ENCODE measurements at places on chromosomes 7 and 10.

GRCh38 chr7:146787266-146787665 is 670.7 kb downstream of the CNTNAP2 start:
- no peak for DNase-seq

GRCh38 chr7:36214608-36215456 is 61.8 kb downstream of the EEPD1 start:
- no peak for DNase-seq

GRCh38 chr10:72645263-72645858 is 19.5 kb upstream of the MICU1 start:
- DNase-seq = no peak

GRCh38 chr7:106331441-106332175 is 46.8 kb upstream of the NAMPT start:
- no peak for DNase-seq

DNA sequence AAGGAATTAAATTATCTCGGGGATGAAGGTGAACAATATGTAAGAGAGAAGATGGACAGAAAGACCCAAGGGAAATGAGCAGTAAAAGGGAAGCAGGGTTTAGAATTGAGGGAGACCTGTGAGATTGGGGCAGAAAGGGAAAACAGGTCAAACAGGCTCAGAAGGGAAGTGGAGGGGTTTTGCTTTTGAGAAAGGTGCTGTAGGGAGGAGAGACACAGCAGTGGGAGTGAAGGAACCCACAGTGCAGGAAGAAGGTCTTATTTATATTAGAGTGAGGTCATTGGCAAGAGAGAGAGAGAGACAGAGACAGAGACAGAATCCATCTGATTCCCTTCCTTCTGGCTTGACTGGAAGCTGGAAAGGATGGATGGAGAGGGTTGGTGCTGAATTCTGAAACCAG is 3.5 kb upstream of the TCAF1 start:
- DNase-seq = no peak

GRCh38 chr7:73618538-73618937 is 5.8 kb downstream of the MLXIPL start:
- DNase-seq = no peak

DNA sequence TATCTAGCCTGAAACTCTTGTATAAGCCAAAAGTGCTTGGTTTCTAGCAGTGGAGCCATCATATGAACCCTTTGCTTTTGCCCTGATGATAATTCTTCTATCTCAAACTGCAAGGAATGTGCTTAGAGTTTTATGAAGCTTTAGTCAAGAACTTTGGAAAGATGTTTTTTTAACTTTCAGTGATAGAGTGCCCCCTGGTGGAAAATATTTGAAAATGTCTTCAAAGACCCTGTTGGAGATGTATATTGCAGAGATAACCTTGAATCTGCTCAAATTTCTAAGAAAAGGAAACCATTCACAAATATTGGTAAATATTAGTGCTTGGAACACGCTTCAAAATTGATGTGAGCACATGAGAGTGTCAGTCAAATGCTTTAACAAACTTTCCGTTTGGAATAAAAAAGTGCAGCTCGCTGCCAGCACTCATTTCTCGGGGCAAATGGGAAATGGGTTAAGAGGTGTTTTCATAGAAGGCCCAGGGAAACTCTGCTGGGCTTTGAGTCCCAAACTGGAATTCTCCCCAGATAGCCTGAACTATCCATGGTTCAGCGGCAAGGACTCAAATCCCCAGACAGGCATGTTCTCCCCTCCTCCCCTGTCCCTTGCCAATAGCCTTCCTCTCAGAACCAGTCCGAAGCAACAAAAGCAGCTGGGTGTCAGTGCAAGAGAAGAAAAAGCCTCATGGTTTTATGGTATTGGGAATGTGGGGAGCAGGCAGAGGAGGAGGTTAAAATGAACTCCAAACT is 129.3 kb downstream of the MYOF start:
- no peak for DNase-seq

DNA sequence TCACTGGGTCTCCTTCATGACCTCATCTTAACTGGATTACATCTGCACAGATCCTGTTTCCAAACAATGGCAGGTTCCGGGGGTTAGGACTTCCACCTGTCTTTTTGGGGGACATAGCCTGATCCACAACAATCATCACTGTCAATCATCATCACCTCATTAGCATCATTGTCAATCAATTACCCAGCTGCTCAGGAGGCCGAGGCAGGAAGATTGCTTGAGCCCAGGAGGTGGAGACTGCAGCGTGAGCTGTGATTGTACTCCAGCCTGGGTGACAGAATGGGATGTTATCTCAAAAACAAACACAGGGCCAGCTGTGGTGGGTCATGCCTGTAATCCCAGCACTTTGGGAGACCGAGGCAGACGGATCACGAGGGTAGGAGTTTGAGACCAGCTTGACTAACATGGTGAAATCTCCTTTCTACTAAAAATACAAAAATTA is 18.7 kb downstream of the AMZ1 start:
- DNase-seq = no peak

GRCh38 chr10:1074748-1075308 is 18.6 kb downstream of the WDR37 start:
- DNase-seq = no peak

- DNase-seq = no peak
Observed at GRCh38 chr10:57638411-57638810, 629.3 kb downstream of the IPMK start.

DNA sequence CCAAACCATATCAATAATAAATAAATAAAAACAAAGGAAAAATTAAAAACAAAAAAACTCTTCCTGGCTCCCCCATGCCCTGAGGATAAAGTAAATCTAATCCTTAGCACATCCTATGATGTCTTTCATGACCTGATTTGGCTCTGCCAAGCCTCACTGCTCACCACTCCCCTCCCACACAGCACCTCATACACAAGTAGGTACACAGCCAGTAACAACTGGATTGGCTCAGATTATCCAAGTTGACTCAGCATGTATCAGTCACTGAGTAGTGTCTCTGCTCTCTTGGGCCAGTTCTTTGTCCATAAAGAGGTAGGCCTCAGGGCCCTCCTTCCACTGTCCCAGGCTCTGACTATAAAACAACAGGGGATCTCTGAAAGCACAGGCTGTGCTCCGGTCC is 99.6 kb downstream of the STRA8 start:
- no peak for DNase-seq

- DNase-seq = no peak
Observed at GRCh38 chr10:23202779-23203178, 10.7 kb downstream of the PTF1A start.

DNA sequence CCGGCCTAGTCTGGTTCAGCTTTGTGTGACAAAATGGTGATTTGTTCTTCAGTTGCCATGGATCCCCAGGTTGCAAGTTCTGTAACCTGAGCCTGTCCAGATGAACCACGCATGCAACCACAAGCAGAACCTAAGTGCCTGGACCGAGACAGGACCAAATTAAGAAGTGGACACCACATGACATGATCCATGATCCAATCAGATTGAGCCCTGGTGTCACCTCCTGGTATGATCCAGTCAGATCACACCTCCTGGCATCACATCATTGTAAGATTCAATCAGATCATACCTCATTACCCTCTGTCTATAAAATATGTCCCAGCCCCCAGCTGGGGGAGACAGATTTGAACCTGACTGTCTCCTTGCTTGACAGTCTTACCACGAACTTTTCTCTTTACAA is 70.0 kb downstream of the MALSU1 start:
- no peak for DNase-seq

DNA sequence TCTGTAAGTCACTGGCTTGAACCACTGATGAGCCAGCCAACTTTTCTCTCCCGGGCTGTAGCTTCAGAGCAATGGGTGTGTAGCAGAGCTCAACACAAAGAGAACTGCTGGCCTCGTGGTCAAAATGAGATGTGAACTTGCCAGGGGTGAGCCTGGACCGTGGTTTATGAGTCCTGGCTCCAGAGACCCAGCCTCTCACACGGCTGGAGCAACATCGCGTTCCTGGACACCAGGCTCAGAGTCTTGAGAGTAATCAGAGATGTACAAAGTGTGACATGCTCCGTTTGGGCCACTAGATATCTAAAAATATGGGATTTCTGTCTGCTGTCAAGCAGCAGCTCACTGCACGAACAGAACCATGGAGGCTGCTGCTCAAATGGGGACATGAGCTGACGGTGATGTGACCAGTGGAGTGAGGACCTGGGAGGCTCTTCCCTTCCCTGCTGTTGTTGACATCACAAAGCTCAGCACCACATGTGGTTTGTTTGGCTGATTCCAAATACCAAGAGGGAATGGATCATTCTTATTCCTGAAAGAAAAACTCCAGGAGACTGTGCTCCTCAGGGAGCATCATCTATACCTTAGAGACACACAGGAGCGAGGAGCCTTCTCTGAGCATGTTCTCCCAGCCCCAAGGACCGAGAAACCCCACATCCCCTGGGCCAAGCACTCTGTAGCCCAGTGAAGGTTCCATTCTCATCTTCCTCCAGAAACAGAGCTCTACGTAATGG is 9.2 kb upstream of the SVIL start:
- no peak for DNase-seq

- no peak for DNase-seq
Observed at GRCh38 chr7:142811154-142811737, 40.5 kb downstream of the PRSS2 start.

DNA sequence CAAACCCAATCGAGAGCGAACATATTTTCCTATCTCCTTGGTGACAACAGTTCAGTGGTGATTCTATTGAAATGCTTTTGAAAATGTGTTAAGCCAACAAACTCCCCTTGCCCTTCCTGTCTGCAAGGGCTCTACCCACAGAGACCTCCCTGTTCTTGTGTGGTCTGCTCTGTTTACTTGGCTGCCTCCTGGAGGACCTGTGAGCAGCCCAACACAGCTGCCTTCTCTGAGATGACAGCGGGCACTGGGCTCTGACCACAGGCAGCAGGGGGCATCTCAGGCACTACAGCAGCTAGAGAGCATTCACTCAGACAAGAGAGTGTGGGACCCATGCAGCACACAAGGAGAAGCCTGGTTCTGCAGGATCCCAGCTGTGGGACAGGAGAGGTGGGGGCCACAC is 416.4 kb downstream of the TCERG1L start:
- DNase-seq = no peak

DNA sequence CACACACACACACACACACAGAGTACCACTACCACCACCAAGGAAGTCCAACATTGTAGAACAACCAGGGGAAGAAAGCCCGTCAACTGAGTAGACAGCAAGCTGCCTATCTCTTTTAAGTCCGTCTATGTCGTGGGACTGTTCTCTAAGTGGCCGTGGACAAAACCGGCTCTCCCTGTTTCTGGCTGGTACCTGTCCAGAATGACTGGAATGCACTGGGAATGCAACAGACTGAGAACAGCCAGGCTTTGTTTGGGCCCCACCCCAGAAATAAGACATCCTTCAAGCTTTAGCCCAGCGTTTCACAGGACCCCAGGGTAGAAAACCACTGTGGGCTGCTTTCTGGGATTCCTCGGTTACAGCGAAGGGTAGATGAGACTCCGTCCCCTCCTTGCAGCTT is 203.6 kb downstream of the TCERG1L start:
- DNase-seq = no peak

DNA sequence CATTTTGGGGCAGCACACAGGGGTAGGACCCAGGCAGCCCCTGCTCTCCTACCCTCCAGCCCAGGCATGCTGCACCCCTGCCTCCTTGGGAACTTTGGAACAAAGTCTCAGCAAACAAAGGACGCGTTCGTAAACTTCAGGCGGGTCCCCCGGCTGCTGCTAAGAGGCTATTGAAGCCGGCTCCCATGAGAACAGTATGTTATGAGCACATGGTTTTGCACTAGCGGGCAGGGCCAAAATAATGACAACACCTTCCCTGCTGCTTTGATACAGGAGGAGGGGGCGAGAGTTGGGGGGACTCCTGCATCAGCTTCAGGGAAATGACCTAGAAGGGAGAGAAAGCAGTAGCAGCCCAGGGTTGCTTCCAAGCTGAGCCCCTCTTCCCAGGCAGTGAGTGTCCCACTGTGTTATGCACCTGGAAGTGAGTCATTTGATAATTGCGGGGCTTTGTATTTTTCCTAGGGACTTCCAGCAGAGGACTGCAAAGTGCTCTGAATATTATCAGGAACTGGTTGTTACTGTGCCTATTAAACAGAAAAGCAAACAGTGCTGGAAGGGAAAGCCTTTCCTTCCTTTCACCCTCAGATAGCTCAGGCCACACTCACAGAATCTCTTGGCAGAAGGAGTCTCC is 6.9 kb downstream of the ITPRIP start:
- no peak for DNase-seq

- DNase-seq = no peak
Observed at GRCh38 chr7:40733578-40733977, 598.8 kb downstream of the SUGCT start.

DNA sequence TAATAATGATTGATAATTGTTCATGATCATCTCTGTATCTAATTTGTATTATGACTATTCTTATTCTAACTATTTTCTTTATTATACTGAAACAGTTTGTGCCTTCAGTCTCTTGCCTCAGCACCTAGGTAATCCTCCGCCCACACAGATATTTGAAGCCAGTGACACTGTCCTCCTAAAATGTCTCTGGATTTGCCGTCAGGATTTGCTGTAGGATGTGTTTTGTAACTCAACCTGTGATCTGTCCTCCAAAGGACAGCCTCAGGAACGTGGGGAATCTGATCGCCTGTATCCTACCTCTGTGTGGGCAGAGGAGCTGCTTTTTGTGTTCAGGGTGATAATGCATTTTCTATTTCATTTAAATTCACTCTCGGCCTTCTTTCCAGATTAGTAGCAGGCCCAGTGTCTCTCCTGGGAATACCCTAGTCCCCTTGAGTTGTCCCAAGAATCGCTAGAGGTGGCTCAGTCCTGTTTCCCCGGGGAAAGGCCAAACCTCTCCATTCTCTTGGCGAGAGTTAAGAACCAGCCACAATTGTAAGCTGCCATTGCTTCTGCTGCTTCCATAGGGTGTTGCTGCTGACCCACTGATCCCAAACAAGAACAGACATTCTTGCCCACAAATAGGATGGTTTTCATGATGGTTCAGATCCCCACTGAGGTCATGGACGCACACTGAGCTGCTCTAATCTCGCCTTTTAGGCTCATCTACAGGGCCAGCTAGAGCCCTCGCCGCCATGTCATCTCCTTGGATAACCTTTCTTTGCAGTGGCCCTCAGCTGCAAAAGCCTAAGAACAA is 136.2 kb upstream of the KCNMA1 start:
- no peak for DNase-seq

DNA sequence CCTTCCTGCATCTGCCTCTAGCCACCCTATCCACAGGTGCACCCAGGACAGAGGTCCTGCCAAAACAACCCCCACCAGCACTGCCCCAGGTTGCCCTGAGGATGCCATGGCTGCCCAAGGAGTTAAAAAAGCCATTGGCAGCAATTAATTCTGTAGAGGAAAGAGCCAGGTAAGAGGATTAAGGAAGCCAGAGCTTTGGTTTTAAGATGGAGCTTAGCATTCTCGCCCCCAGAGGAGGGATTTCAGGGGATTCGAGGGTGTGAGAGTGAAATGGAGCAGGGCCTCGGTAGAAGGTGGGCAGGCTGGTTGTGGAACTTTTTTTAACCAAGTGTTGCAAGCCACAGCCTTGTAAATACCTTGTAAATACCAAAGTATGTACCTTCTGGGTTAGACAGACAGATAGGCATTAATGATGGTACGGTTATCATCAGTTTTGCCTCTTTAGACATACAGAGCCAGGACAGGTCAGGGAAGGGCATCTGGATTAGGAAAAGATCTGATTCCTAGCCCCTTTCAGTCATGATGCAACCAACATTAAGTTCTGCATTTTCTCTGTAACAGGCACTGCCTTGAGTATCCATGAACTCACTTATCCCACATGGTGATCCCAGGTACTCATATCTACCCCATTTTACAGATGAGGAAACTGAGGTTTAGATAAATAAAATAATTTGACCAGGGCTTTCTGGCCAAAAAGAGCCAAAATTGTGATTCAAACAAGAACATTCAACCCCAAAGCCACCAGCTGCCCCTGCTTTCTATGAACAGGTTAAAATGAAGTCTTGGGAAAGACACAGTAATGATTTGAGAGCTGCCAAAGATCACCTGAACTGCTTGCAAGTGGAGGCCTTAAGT is 120.7 kb upstream of the PPIF start:
- DNase-seq = no peak
